Thyroid gland (tissue), 4 donors: ENCODE measurements at places on chromosomes 7 and 10. TPM values are rescaled to one million over a fixed set of nuclear protein-coding genes. Genes with fewer than 3 reads are reported as not detected.

GRCh38 chr7:88289564-88290025 is 17.1 kb downstream of the STEAP4 start:
- no peak for DNase-seq
- H3K27ac ChIP-seq: no peak overlapping the region
- no peak overlapping the region for H3K4me3 ChIP-seq
- H3K27me3 ChIP-seq: no peaks in the 10 kb centered on the region

DNA sequence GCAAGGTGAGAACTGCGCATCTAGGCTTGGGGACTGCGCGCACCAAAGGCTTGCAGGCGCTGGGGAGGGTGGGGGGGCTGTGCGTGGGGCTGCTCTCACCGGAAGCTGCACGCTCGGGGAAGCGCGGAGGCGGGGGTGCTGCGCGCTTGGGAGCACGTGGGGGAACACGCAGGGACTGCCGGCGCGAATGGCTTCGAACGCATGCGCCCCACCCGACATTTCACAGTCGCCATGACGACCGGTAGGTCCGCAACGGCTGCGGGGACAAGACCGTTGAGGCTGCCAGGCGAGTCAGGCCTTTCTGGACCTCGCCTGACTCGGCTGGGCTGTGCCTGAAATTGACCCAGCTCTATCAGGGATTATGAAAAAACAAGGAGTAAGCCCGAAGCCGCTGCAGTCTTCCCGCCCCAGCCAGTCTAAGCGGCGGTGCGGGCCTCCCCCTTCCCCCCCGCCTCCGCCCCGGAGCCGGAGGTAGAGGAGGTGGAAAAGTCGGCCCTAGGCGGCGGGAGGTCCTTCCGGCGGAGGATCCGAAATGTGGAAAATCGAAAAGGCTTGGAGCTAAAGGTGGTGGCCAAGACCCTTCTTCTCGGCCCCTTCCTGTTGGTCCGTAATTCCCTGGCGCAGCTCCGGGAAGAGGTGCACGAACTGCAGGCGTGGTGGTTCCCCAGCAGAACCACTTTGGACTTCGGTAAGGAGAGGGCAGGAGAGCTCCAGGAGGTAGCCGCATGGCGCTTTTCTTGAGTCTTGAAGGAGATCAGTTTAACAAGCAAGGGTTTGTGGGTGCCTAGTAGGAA is 34.9 kb upstream of the STEAP1 start:
- no peaks in the 10 kb centered on the region for H3K4me1 ChIP-seq
- peak; percentile 52 for DNase-seq
- H3K36me3 ChIP-seq: no peaks in the 10 kb centered on the region
- no peak overlapping the region for H3K27ac ChIP-seq
- H3K4me3 ChIP-seq: peak overlapping the region; percentile 52
- H3K27me3 ChIP-seq: no peaks in the 10 kb centered on the region

DNA sequence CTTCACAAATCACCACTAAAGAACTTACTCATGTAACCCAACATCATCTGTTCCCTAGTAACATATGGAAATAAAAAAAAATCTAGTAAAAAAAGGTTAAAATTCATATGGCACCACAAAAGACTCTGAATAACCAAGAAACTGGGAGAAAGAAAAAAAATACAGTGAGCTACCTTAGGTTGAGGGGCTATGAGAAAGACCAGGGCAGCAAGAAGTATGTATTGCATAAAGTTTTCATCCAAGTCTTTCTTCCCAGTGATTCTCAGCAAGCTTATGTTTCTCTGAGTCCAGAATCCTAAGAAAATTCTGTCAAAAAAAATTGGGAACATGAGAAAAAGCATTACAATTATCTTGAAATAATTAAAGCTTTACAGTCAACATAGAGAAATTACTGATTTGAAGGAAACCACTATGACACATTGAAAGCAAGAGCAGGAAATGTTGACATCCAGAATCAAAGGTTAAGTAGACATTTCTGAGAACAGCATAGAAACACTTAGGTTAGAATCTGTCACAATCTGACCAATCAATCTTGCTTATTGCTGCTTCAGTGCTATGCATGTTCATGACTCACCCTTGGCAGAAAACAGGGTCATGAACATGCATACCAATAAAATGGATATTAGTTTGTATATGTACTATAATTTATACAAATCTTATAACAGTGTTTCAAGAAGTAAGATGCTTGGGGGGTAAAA is 494.0 kb upstream of the POT1 start:
- no peak for DNase-seq
- H3K4me1 ChIP-seq: no peaks in the 10 kb centered on the region
- H3K36me3 ChIP-seq: no peaks in the 10 kb centered on the region

DNA sequence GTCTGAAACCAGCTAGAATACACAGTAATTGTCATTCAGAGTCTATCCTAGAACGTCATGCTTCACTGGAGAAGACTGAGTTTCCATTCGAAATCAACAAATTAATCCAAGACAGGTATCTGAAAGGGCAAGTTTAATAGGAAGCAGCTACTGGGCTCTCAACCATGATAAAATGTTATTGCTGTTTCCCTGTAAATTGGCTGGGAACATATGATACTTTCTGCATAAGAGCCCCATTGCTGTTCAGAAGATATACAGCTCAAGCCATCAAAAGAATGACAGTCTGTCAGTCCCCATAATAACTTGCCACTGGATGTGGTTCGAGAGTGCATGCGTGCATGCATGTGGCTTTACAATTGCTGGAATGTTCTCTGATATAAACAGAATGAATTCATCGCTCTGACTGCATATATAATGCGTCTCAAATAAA is 129.0 kb downstream of the HIBADH start:
- H3K27ac ChIP-seq: no peak overlapping the region
- no peaks in the 10 kb centered on the region for H3K27me3 ChIP-seq
- no peak for DNase-seq
- H3K4me3 ChIP-seq: no peak overlapping the region
- no peaks in the 10 kb centered on the region for H3K4me1 ChIP-seq

- no peaks in the 10 kb centered on the region for H3K36me3 ChIP-seq
- no peak overlapping the region for H3K4me3 ChIP-seq
- no peak overlapping the region for H3K27ac ChIP-seq
- DNase-seq: no peak
- H3K4me1 ChIP-seq: no peaks in the 10 kb centered on the region
Measured at GRCh38 chr10:34520084-34520483, 295.0 kb downstream of the PARD3 start.

GRCh38 chr10:29857843-29858701 is 201.3 kb downstream of the JCAD start:
- no peaks in the 10 kb centered on the region for H3K36me3 ChIP-seq
- no peaks in the 10 kb centered on the region for H3K27me3 ChIP-seq
- H3K27ac ChIP-seq: peak overlapping the region; percentile 60
- H3K4me1 ChIP-seq: peaks cover 28% of the 10 kb centered on the region
- peak; percentile 89 for DNase-seq

- no peaks in the 10 kb centered on the region for H3K27me3 ChIP-seq
- no peaks in the 10 kb centered on the region for H3K36me3 ChIP-seq
- DNase-seq: no peak
- no peak overlapping the region for H3K4me3 ChIP-seq
Measured at GRCh38 chr10:5971886-5972285, 5.5 kb downstream of the IL15RA start.

GRCh38 chr10:68553138-68553537 is 7.0 kb upstream of the TET1 start:
- no peaks in the 10 kb centered on the region for H3K36me3 ChIP-seq
- no peaks in the 10 kb centered on the region for H3K27me3 ChIP-seq
- H3K4me3 ChIP-seq: no peak overlapping the region
- DNase-seq: no peak

DNA sequence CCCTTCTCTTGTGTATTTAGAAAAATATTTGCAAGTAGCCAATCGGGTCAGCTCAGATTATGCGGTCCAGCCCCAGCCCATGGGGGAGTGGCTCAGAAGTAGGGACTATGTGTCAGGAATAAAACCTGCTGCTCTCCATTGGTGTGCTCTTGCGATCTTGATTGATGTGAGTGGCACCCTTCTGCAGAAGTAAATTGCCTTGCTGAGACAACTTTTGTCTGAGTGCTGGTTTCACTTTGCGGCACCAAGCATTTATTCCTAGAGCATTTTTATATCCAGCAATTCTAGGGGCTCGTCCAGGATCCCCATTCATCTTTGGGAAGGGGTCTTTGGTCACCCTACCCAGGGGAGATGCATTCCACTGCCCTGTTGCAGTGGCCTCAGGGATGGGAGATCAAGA is 26.1 kb upstream of the FAM221A start:
- H3K4me1 ChIP-seq: no peaks in the 10 kb centered on the region
- H3K36me3 ChIP-seq: no peaks in the 10 kb centered on the region
- no peak overlapping the region for H3K4me3 ChIP-seq
- no peak overlapping the region for H3K27ac ChIP-seq
- DNase-seq: no peak

DNA sequence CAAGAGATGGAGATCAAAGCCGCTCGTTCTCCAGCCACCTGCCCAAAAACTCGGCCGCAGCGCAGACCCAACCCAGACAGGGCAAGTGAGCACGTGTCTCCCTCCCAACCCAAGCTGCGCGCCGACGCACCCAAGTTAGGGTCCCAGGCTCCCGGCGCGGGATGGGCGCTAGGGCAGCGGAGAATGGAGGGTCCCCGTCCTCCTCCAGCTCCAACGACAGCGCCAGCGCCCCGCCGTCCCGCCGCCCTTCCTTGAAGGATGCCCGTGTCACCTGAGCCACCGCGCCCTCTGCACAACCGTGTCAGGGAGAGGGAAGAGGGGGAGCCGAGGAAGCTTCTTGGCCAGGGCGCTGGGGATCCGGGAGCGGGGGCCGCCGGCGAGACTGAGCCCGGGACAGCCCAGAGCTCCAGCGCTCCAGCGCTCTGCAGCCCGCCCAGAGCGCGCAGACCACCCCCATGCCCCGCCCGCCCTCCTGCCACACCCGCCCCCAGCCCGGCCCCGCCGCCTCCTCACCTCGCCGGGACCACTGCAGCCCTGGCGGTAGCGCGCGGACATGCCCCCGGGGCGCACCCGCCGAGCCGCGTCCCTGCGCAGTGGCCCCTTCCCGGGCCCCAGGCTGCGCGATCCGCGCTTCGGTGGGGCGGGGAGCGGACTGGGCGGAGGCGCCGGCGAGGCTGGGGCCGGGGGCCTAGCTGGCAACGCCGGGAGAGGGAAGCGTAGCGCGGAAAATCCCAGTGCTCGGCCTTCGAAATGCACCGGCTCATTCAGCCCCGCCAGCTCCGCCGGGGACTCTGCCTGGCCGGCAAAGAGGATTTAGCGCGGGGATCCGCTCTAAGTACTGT is at the start of gene SLC16A12:
Gene SLC16A12 (minus strand): TSS at position 424 of the 842 bp plus-strand sequence. CDS start 73,016 bp downstream, outside the sequence.
- peak within 1 kb of the TSS; percentile 33 for H3K27ac ChIP-seq
- peak; percentile 52 for DNase-seq
- no peaks in the 10 kb centered on the region for H3K36me3 ChIP-seq
- H3K4me3 ChIP-seq: peak within 1 kb of the TSS; percentile 42

- H3K4me1 ChIP-seq: no peaks in the 10 kb centered on the region
- H3K36me3 ChIP-seq: no peaks in the 10 kb centered on the region
- peak overlapping the region; percentile 32 for H3K27ac ChIP-seq
Measured at GRCh38 chr10:33249137-33249536, 85.3 kb downstream of the NRP1 start.

GRCh38 chr7:42493436-42494198 is 256.6 kb upstream of the GLI3 start:
- H3K4me1 ChIP-seq: peaks cover 12% of the 10 kb centered on the region
- no peaks in the 10 kb centered on the region for H3K27me3 ChIP-seq
- H3K4me3 ChIP-seq: peak overlapping the region; percentile 2
- DNase-seq: peak; percentile 66
- H3K36me3 ChIP-seq: no peaks in the 10 kb centered on the region

GRCh38 chr7:29490094-29490607 is 73.5 kb upstream of the PRR15 start:
- H3K27ac ChIP-seq: no peak overlapping the region
- H3K36me3 ChIP-seq: no peaks in the 10 kb centered on the region
- H3K4me3 ChIP-seq: no peak overlapping the region
- peaks cover 8% of the 10 kb centered on the region for H3K4me1 ChIP-seq
- H3K27me3 ChIP-seq: no peaks in the 10 kb centered on the region
- DNase-seq: no peak

GRCh38 chr10:131815266-131816156 is 85.3 kb upstream of the PPP2R2D start:
- no peak overlapping the region for H3K4me3 ChIP-seq
- H3K27ac ChIP-seq: no peak overlapping the region
- H3K36me3 ChIP-seq: no peaks in the 10 kb centered on the region
- no peaks in the 10 kb centered on the region for H3K27me3 ChIP-seq
- no peak for DNase-seq
- H3K4me1 ChIP-seq: no peaks in the 10 kb centered on the region

DNA sequence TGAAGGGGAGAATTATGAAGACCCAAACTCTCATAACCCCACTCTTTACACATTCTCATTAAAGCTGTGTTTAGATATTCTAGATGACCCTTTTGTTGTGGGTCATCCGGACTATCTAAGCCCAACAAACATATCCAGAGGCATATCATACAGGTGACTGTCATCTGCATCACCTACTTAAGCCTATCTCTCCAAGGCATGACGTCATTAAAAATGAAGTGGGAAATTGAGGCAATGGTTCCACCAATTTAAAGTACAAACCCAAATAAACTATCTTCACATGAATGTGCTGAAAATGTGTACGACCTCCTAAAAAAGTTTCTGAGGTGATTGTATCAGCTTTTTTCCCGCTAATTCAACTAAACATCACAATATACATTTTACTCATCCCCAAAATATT is 4.5 kb upstream of the RALA start:
- H3K27me3 ChIP-seq: no peaks in the 10 kb centered on the region
- no peak overlapping the region for H3K27ac ChIP-seq
- no peaks in the 10 kb centered on the region for H3K36me3 ChIP-seq
- DNase-seq: no peak

DNA sequence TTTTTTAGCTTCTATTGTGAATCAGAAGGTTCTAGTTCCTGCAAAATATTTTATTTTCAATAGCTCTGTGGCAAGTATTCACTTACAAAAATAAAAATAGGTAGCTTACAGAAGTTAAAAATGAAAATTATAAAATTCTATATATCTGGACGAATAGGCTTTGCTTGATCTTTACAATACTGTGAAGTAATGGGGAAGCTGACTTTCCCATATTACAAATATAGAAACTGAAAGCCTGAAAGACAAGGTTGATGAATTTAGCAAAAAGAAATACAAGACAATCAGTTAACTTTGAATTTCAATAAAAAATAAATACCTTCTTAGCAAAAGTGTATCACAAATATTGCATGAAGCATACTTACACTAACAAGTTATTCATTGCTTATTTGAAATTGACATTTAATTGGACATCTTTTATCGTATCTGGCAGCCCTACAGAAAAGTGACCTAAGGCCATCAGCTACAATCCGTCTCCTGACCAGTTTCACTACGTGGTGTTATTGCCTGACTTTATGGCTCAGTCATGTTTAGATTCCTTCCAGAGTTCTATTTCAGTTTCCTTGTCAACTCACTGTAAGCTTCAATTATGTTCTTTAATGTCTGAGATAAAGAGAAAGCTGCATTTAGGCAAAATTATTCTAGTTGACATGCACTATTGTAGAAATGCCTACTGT is 310.5 kb upstream of the HGF start:
- no peaks in the 10 kb centered on the region for H3K4me1 ChIP-seq
- no peak overlapping the region for H3K27ac ChIP-seq
- no peaks in the 10 kb centered on the region for H3K36me3 ChIP-seq
- DNase-seq: no peak

- DNase-seq: no peak
- no peaks in the 10 kb centered on the region for H3K4me1 ChIP-seq
- H3K27ac ChIP-seq: no peak overlapping the region
- no peaks in the 10 kb centered on the region for H3K36me3 ChIP-seq
Measured at GRCh38 chr7:45182856-45183710, 25.5 kb downstream of the RAMP3 start.

PLEKHS1 gene
- total RNA-seq: not detected

SLC13A1 gene
- not detected for total RNA-seq

SFTPA1 gene
- not detected for total RNA-seq

NSUN6 gene
- total RNA-seq: 22.3 TPM

TMEM236 gene
- total RNA-seq: 0.29 TPM

TMEM139 gene
- total RNA-seq: 32.5 TPM

ETV1 gene
- total RNA-seq: 8.9 TPM

ZYX gene
- total RNA-seq: 30.8 TPM

CYP3A4 gene
- total RNA-seq: not detected

ST8SIA6 gene
- total RNA-seq: 1.7 TPM
